AG09309 (cell line): ENCODE measurements at places on chromosomes 3 and 15.
A peak's percentile ranks its signal among the peaks of the same experiment; 100 is the strongest.

DNA sequence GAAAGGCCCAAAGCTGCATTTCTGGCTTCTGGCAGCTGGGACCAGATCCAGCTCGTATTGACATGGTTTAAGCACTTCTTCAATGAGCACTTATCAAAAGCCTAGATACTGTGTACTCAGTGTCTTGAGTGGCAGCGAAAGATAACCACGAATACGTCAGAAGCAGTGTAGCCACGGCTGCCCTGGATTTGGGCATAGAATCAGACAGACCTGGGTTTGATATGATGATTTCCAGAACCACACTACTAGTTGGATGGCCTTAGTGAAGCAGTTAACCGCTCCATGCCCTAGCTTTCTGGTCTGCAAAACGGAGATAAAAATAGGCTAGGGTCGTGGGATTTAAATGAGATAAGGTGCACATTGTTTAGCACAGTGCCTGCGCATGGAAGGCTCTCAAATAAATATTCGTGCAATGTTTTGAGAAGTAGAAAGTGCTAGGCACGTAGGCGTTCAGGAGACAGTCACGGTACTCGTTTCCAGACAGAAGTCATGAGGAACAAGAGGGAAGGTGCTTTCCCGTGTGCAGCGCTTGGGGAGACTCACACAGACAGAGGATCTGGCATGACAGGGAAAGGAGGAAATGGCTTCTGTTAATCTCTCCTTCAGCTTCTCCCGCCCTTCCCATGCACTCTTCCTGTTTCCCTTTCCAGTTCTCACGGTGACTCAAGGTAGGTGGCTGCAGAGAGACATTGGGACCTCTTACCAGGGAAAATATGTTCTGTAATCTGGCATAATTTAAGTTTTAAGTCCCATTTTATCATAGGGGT, 70.3 kb downstream of the CCNL1 start:
- no peak for DNase-seq

DNA sequence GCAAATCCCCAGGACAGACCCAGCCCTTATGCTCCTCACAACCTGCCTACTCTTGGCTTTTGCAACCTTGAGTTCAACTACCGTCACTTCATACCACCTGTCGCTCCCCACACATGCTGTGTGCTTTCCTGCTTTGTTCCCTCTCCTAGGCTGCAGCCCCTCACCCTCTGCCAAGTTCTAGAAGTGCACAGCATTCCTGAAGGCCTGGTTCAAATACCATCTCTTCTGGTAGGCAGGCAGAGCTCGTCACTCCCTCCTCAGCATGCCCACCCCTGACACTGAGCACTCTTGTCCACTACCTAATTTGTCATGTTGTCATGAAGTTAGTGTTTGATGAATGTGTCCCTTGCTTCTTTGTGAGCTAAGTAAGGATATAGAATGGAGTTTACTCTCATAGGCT, 129.6 kb downstream of the SEMA6D start:
- DNase-seq: no peak

- DNase-seq: no peak
Observed at GRCh38 chr3:155368786-155369185, 75.3 kb upstream of the STRIT1 start.

- DNase-seq: no peak
Observed at GRCh38 chr15:42499858-42500609, 4.6 kb downstream of the SNAP23 start.

GRCh38 chr15:99511866-99512661, 53.7 kb upstream of the MEF2A start:
- no peak for DNase-seq

GRCh38 chr15:34116620-34117019, 14.7 kb downstream of the PGBD4 start:
- DNase-seq: no peak

- no peak for DNase-seq
Observed at GRCh38 chr3:173986861-173987410, 589.4 kb downstream of the NLGN1 start.

- DNase-seq: peak; percentile 67
Observed at GRCh38 chr3:18189282-18190050, 235.7 kb downstream of the SATB1 start.

GRCh38 chr3:21477541-21478288, 273.3 kb downstream of the ZNF385D start:
- no peak for DNase-seq

GRCh38 chr3:150133293-150133692, 162.6 kb upstream of the PFN2 start:
- no peak for DNase-seq

GRCh38 chr15:62107571-62108121, 40.9 kb downstream of the C2CD4A start:
- DNase-seq: no peak

DNA sequence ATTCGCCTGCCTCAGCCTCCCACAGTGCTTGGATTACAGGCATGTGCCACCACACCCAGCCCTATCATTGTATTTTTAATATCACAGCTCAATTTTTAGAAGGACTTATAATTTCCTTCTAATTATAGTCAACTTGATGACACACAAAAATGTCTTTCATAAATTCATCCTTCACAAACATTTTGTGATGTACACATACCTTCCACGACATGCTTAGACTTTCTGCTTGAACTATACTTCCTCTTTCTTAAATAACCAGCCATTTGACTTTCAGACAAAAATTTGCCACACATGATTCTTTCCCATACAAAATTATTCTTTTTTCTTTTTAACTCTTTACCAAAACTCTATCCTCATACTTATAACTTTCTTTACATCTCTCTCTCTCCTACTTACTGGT, 48.4 kb upstream of the CCK start:
- DNase-seq: no peak

DNA sequence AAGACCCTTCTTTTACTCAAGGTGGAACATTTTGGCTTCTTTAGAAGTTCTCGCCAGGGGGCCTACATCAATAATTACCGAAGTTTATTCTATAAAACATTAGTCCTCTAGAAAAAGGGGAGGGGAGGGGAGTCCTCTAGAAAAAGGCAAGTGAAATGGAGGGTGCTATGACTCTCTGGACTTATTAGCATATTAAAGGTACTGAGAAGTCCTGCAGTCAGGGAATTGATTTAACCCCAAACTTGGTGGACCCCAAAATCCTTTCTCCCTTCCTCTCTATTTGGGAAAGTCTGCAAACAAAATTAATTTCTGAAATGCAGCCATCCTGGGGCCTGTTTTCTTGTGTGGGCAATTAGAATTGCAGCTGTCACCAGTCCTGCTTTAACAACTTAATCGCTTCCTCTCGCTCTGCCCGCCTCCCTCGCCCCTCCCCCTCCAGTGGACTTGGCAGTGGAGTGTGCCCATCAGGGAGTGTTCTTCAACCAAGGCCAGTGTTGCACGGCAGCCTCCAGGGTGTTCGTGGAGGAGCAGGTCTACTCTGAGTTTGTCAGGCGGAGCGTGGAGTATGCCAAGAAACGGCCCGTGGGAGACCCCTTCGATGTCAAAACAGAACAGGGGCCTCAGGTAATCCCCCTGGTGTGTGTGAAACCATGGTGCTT, 18.9 kb upstream of the LRRK1 start:
- no peak for DNase-seq

- no peak for DNase-seq
Observed at GRCh38 chr15:40743485-40743901, 11.6 kb downstream of the RMDN3 start.

DNA sequence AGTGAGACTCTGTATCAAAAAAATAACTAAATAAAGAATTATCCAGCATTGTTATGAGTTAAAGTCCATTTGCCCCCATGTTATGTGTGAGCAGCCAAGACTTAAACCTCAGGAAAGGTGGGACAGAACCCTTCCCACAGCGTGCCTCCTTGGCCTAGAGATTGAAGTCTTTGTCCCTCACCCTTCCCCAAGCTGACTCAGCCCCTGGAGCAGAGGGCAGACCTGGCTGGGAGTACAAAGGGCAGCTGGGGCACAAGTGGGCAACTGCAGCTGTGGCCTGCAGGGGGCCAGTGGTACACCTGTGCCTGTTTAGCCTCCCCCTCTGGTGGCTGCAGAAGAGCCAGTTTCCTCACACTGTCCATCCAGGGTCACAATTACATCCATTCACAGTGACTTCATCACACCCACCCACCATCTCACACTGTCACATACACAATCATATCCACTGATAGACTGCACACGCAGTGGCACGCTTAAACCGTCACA, 940 bp upstream of the ACY1 start:
- no peak for DNase-seq

DNA sequence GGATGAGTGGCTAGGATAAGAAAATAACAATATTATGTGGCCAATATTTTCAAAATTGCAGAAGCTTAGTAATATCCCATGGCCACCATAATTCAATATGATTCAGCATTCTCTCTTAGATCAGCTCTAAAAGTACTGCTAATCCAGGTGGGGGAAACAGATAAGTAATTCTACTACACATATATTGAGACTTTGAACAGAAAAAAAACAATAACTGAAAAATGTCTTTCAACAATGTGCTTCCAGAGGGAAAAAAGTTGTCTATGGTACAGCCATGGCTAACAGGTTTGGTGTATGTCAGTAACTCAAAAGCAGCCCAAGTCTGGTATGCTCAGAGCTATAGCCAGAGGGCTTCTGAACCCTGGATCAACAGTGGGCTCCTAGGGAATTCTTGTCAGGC, 42.4 kb upstream of the PPIB start:
- DNase-seq: no peak

DNA sequence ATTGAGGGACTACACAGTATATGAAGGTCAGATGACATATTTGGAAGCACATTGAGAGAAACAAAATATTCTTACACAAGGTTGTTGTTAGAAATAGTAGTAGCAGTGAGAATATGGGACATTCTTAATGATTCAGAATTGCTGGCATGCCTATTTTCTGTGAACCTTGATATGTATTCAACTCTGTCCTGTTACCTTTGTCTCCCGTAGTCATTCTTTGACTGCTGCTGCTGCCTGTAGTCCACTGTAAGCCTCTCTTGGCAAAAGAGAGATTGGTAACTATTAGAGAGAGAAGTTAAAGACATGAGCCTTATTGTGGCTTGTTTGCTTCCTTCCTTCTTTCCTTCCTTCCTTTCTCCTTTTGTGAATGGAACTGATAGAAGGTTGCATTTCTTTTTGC, 64.5 kb downstream of the TCF12 start:
- DNase-seq: no peak

- no peak for DNase-seq
Observed at GRCh38 chr3:12946649-12947316, 105.4 kb upstream of the RPL32 start.

DNA sequence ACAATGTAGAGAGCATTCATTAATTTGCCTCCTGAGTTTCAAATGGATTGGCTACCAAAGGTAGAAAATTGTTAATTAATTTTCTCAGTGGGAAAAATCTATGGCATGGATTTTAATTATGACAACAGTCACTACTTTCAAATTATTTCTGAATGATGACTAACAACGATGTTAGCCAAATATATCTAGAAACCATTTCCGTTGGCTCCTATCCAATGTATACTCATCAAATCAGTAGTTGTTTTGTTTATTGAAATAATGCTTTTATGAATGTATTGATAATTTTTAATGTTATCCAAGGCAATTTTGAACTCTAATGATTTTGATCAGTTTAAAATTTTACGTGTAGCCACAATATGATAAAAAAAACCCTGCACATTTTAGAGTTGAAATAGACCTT, 333.4 kb downstream of the NAALADL2 start:
- no peak for DNase-seq

DNA sequence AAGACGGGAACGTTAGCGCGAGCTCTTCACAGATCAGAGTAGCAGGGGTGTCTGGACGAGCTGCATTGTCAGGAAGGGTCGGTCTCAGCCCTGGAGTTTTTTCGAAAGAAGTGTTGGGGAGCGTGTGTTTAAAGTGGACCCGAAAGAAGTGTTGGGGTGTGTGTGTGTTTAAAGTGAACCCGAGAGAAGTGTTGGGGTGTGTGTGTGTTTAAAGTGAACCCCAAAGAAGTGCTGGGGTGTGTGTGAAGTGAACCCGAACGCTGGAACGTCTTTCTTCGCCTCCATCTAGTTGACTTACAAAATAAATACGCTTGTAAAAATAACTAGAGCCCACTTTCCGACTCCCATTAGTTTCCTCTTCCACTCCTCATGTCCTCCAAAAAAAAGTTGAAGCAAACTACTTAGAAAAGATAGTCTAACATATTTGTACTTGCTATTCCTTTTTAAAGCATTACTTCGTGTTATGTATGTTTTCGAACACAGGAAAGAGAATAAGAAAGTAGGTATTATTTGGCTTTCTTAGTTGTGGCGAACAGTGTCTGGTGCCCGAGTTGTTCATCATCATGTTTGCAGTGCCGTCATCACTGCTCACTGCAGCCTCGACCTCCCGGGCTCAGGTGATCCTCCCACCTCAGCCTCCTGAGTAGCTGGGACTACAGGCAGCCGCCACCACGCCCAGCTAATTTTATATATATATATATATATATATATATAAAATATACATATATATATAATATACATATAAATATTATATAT, 1.0 kb downstream of the LRCH3 start:
- no peak for DNase-seq

GRCh38 chr3:112741983-112742382, 101.0 kb upstream of the CCDC80 start:
- no peak for DNase-seq

DNA sequence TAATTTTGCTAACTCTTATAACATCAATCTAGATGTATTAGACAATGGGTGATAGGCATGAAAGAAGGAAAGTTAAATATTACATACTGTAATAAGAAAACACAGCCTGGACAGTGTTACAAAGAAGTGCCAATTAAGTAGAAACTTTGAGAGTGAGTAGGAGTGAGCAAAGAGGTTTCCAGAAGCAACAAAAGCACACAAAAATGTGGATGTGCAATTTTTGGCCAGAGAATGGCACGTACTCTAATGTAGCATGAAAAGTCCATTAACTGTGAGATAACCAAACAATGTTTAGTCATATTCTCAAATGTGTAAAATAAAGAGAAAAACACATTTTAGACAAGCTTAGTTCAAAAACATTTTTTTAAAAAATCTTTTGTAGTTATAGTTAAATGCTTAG, 567.3 kb downstream of the ROBO1 start:
- no peak for DNase-seq

- DNase-seq: no peak
Observed at GRCh38 chr15:44516436-44516835, 20.5 kb upstream of the EIF3J start.

GRCh38 chr15:43184407-43185124, 637 bp upstream of the CCNDBP1 start:
- no peak for DNase-seq

- no peak for DNase-seq
Observed at GRCh38 chr3:59308001-59308400, 258.2 kb upstream of the CFAP20DC start.

DNA sequence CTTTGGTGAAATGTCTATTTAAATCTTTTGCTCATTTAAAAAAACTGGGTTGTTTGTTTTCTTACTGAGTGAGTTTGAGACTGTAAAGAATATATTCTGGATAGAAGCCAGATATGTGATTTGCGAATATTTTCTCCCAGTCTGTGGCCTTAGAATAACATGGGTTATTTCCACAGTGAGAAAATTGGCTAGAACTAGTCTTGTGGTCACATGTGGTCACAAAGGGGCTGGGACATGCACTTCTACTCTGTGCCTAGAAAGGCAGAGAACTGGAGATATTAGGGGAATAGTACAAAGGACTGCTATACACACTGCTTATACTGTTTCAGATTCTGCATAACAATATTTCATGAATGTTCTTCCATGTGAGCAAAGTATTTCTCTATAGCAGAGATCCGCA, 79.9 kb upstream of the RGMA start:
- DNase-seq: no peak

- peak; percentile 52 for DNase-seq
Observed at GRCh38 chr15:77416148-77416455, 3.8 kb downstream of the PEAK1 start.
